Putamen (tissue), 1 donor: ENCODE measurements at places on chromosomes 2 and 18.

GRCh38 chr18:36889321-36889720, 60.4 kb downstream of the KIAA1328 start:
- DNase-seq, result no peak

- no peak for DNase-seq
Measured at GRCh38 chr2:16485251-16485650, 180.4 kb downstream of the CYRIA start.

DNA sequence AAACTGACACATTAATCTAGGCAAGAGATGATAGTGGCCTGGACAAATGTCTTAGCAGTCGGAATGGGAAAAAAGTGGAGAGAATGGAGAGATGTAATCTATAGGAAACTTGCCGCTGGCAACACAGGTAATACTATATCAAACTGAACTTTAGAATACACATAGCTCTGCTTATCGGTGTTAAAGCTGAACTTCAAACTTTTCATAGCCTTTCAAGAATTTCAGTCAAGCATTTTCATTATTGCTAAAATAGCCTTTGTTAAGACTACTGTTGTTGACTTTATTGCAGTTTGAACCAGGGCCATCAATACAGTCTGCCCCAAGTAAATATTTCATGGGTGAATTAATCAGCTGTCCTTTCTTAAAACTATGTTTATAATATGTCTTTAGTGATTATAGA, 12.9 kb upstream of the CHST9 start:
- DNase-seq, result no peak

DNA sequence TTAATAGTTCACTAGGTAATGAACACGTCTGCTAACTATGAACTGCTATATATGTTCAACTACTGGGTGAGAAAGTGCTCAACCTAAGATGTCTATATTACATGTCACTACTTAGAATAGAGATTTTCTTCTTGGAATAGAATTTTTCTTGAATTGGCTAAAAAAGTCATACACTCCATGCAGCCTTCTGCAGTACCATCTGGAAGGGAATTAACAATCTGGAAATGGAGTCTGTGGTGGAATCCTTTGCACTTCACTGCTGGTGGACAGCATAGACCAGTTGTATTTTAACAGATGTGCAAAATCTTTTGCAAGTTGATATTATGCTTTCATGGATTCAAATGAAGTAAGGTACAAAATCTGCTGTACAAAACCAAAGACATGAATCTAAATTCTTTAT, 799.6 kb downstream of the KCNJ3 start:
- no peak for DNase-seq
